Activated CD8-positive, alpha-beta memory T cell treated with anti-CD3 and anti-CD28 coated beads for 36 hours (primary cell): ENCODE measurements at places on chromosomes 6 and 20. TPM values are rescaled to one million over a fixed set of nuclear protein-coding genes. Genes with fewer than 3 reads are reported as not detected.

Gene ZNF831
- 5.4 TPM for total RNA-seq

Gene BPI
- not detected for total RNA-seq

Gene SLC35D3
- not detected for total RNA-seq

Gene APCDD1L
- total RNA-seq = not detected

Gene PPIL6
- 0.36 TPM for total RNA-seq

Gene ENPP5
- 0.21 TPM for total RNA-seq
